ENCODE measurements at places on chromosomes 7 and 10. TPM values are rescaled to one million over a fixed set of nuclear protein-coding genes. Genes with fewer than 3 reads are reported as not detected.

STOX1 gene
- 0.15 TPM for total RNA-seq

LRIT1 gene
- not detected for total RNA-seq

SDK1 gene
- 4.9 TPM for total RNA-seq

NPTX2 gene
- total RNA-seq, result 0.45 TPM

UTF1 gene
- not detected for total RNA-seq

TAS2R41 gene
- total RNA-seq, result not detected

All from bronchus fibroblast of lung (primary cell).